ENCODE measurements at places on chromosomes 6 and 20. TPM values are rescaled to one million over a fixed set of nuclear protein-coding genes. Genes with fewer than 3 reads are reported as not detected.

RNF182 gene
- total RNA-seq = not detected

ERVFRD-1 gene
- total RNA-seq = not detected

JAG1 gene
- total RNA-seq = 126 TPM

RFX6 gene
- not detected for total RNA-seq

PSMF1 gene
- 95.7 TPM for total RNA-seq
